ENCODE measurements at places on chromosomes 6 and 20.

- no peak for DNase-seq
Measured at GRCh38 chr6:94570581-94570980, 1006.8 kb upstream of the MANEA start.

GRCh38 chr6:109443425-109443950, 3.0 kb downstream of the SMPD2 start:
- no peak for DNase-seq

DNA sequence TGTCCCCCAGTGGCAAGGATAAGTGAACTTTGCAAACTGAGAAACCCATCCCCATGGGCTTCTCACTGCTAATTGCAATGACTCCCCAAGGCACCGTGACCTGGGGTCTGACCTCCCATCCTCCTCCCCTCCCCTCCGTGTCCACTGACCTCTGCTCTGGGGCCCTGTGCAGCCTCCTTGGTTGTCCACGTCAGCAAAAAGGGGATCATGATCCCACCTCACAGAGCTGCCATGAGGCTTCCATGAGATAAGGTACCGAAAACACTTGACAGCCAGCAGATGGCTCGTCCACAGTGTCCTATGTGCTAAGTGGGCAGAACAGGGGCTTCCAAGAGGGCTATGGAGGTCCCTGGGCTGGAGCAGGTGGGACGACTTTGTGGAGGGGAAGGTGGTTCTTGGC, 104.5 kb downstream of the GRM4 start:
- no peak for DNase-seq

DNA sequence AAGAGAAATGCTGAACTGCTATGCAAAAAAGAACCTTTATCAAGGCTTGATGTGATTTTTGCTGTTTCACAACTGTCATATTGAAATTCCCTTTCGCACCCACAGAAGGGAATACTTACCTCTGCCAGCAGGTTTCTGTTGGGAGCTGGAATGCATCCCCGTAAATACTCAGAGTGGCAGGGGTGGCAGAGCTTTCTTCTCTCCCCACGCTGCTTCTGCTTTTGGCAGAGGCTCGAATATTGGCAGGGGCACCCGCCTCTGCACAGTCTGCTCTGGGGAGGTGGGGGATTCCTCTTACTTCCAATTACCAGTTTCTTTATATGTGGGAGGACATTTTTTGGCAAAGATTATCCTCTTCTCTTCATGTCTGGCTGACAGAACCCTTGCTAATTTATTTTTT, 28.4 kb downstream of the TMEM200A start:
- no peak for DNase-seq

DNA sequence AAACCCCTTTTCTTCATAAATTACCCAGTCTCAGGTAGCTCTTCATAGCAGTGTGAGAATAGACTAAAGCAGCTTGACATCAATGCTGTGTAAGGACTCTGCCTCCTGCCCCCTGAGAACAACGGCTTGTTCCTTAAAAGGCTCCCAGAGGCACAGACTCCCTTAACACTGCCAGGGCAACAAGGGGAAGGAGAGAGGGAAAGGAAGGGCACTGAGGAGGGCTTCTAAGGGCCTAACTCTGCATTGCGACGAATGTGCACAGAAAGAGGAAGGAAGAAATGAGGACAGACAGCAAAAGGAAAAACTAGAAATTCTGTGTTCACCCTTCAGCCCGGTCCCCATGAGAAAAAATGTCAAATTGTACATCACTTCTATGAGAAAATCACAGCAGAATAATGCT, 74.0 kb downstream of the AGPAT4 start:
- DNase-seq, result no peak

- DNase-seq, result no peak
Measured at GRCh38 chr6:114382406-114382805, 39.6 kb upstream of the HS3ST5 start.

DNA sequence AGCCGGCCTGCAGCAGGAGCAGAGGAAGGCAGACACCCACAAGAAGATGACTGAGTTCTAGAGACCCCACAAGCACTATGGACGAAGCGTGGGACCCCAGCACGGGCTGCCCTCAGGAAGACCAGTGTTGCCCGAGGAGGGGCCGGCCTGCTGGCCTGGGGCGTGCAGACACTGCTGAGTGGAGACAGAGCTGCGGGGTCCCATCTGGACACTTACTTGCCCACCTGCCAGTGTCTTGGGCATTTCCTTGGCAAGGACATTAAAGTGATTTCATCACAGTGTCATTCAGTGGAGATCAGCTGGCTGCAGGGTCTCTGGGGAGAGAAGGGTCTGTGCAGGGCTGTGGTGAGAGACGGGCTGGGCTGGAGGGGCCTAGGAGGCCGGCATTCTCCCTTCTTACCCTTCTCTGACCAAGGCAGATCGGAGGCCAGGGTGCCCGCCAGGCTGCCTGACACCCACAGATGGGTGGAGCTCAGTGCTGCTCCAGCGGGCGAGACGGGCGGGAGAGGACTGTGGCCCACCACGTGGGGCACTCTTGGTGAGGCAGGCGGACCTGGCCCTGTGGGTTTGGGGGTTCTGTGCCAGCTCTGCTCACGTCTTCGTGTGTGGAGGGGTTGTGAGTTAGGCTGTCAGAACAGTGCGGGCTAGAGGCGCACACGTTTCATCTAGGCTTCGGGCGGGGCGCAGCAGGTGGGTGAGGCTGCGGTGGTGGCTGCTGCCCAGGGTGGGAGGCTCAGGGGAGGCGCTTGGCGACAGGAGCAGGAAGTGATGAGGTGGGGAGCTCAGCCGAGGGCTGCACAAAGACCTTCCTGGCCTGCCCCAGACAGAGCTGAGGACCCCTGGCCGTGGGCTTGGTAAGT, at the start of gene LIME1:
Gene LIME1 (plus strand): TSS at position 806 of the 860 bp plus-strand sequence. CDS start 886 bp downstream, outside the sequence.
- DNase-seq, result peak; percentile 61

All from stimulated activated CD8-positive, alpha-beta memory T cell treated with anti-CD3 and anti-CD28 coated beads, Interleukin-4, amount 100 ng/mL, for 4 hours (primary cell).